Stimulated activated CD4-positive, alpha-beta T cell treated with anti-CD3 and anti-CD28 coated beads, Interleukin-1b, Interleukin-23, amount 100 ng/mL, for 4 hours (primary cell): ENCODE measurements at places on chromosomes 5 and 9.

DNA sequence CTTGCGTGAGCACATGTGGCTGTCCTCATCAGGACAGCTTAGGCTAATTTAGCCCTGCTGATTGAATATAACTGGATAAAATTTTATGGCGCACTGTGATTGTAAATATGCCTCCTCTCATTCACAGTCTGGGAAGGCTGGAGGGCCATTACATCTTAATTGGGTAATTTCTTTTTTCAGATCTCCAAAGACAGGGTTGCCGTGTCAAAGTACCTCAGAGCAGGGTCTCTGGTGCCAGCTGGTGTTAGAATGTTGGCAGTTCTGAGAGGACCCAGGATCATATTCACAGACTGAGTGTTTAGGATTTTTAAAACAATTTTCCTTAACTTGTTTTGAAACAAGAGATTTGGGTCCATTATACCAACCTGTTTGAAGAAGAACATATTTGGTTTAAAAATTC, 455.7 kb upstream of the TLE4 start:
- no peak for DNase-seq

- DNase-seq, result no peak
Measured at GRCh38 chr5:37994729-37995128, 154.9 kb upstream of the GDNF start.

- no peak for DNase-seq
Measured at GRCh38 chr9:128340691-128341434, 536 bp downstream of the SLC27A4 start.

DNA sequence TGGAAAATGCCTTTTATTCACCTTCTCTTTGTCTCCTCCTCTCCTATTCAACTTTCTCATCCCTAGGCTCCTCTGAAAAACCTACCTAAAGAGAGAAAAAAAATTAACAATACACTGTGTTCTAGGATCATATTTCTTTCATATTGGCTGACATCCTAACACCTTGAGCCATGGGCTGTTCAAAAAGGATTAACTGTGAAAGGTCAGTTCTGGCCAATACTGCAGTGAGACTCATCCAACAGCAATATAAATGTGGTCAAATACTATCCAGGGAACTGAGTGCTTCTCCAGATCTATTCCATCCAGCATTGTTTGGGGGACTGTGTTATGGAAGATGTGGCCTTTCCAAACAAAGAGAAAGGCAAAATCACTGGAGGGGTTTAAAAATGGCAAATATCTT, 131.1 kb upstream of the MOCS2 start:
- DNase-seq, result no peak

- no peak for DNase-seq
Measured at GRCh38 chr9:88804254-88804596, 187.0 kb upstream of the S1PR3 start.

- no peak for DNase-seq
Measured at GRCh38 chr9:126984969-126985368, 70.4 kb downstream of the RALGPS1 start.

- DNase-seq, result no peak
Measured at GRCh38 chr5:93731987-93732386, 9.4 kb downstream of the POU5F2 start.

DNA sequence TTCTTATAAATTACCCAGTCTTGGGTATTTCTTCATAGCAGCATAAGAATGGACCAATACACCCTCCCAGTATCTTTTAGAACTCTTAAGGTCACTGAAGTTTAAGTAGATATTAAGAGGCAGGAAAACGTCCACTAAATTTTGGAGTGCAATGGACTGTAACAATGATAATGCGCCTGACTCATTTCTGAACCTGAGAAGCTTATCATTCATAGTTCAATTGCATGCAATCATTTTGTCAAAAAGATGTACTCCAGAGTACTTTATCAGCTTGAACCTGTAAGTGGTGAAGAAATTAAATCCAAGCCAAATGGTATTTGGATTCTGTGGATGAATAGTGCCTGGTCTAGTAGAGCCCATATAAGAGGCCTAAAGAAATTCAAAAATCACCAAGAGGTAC, 196.5 kb upstream of the CDH9 start:
- no peak for DNase-seq

- DNase-seq, result no peak
Measured at GRCh38 chr9:120696551-120697230, 17.6 kb downstream of the MEGF9 start.

DNA sequence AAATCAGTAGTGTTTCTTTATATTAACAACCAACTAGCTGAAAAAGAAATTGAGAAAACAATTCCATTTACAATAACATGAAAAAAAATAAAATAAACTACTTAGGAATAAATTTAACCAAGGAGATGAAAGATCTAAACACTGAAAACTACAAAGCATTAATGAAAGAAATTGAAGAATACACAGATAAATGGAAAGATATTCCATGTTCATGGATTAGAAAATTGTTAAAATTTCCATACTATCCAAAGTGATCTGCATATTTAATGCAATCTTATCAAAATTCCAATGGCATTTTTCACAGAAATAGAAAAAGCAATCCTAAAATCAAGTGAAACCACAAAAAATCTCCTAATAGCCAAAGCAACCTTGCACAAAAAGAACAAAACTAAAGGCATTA, 320.2 kb upstream of the GRAMD2B start:
- DNase-seq, result no peak

DNA sequence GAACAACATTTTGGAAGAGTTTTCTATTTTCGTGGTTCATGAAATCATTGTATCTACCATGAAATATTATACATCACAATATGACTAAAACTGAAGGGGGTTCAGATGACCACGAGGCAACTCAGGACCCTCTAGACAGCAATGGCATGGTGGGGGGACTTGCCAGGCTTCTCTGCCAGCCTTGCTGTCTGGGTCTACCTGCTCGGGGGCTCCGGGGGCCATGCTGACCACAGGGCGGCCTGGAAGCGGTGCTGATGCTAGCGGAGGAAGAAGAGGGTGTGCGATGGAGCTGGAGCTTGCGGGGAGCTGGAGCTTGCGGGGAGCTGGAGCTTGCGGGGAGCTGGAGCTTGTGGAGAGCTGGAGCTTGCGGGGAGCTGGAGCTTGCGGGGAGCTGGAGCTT, 89.2 kb upstream of the IRX4 start:
- DNase-seq, result no peak

- DNase-seq, result no peak
Measured at GRCh38 chr5:111830333-111830732, 73.3 kb upstream of the NREP start.

DNA sequence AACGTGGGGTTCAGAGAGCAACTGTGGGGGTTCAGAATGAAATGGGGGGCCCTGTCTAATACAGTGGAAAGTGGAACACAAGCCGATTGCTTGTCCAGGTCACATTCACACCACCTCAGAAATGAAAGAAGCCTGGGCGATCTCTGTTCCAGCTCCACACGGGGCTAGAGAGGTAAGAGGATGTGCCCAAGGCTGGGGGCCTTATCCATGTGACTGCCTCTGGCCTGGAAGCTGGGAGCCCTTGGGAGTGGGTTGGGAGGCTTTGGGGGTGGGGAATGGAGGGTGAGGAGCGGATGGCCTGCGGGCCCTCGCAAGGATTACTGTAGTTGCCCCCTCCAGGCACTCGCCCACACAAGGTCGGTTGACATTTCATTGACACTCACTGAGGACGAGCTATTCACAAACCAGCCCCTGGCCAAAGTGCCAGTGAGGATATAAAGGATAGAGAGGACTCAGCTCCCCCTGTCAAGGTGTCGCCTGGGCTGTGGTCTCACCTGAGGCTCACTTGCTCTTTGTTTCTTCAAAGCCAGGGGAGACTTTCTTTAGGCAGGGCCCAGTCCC, 86.7 kb downstream of the LIFR start:
- no peak for DNase-seq

- DNase-seq, result no peak
Measured at GRCh38 chr5:134583766-134584165, 48.9 kb downstream of the SAR1B start.

DNA sequence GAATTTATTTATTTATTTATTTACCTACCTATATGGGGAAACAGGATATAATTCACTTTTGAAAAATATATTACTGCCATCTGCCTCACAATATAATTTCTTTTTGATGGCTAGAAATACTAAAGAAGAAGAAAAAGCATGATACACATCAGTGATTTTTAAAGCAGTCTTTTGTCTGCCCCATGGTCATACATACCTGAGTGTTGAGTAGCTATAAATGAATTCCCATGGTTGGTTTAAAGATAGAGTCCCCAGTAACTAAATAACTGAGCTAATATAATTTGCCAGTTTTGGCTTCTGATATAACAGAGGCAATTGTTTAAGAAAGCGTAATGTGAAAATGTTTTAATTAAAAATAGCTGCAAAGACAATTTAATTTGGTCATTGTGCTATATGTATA, 447.8 kb downstream of the PDE4D start:
- no peak for DNase-seq

DNA sequence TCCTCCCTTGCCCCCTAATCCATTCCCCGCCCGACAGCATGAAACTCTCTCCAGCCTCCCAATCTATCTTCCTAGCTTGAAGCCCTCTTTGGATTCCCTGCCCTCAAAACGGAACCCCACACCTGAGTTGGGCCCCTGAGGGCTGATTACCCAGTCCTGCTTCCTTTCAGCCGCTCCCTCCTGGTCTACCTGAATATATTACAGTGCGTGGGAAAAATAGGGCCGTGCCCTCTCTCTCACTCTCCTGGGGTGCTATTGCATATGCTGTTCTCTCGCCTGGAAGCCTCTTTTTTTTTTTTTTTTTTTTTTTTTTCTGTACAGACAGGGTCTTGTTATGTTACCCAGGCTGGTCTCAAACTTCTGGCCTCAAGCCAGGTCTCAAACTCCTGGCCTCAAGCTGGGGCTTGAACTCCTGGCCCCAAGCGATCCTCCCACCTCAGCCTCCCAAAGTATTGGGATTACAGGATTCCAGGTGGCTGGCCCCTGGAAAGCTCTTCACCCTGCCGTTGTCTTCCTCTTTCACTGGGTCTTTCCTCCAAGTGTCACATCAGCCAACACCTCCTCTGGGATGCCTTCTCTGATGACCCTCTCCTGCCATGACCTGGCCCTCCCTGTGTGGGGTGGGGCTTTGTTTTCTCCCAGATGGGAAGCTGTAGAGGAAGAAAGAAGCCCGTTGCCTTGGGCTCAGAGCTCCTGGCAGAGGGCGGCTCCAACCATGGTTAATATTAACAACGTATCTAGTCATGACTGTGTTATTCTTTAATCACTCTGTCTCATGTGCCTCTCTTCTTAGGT, 8.2 kb downstream of the DNM1 start:
- no peak for DNase-seq

GRCh38 chr9:99103901-99104458, 933 bp upstream of the TGFBR1 start:
- DNase-seq, result no peak

DNA sequence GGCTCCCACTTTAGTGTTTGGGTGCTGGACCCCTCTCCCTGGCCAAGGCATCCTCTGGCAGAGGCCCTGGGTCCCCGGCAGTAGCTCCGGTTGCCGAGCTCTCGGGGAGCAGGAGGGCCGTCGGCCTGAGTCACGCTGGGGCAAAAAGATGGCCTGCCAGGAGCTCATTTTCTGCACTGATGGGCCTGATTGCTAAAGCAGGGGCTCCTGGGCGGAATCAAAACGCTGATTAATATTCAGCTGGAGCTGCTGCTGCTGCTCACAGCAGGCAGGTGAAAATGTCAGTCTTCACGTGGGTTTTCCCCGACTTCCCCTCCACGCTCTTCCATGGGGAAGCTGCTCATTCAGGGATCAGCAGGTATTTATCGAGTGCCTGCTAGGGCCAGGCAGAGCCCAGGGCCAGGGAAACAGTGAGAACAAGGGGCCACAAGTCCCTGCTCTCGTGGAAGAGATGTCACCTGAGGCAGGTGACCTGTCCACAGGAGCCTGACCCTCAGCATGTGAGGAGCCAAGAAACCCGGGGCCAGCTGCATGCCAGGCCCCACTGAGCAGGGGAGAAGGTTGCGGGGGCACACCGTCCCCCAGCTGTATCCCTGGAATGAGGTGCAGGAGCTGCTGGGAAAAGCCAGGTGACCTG, 22.1 kb downstream of the LAMC3 start:
- no peak for DNase-seq

GRCh38 chr5:176675676-176676360, 28.5 kb downstream of the TSPAN17 start:
- no peak for DNase-seq

DNA sequence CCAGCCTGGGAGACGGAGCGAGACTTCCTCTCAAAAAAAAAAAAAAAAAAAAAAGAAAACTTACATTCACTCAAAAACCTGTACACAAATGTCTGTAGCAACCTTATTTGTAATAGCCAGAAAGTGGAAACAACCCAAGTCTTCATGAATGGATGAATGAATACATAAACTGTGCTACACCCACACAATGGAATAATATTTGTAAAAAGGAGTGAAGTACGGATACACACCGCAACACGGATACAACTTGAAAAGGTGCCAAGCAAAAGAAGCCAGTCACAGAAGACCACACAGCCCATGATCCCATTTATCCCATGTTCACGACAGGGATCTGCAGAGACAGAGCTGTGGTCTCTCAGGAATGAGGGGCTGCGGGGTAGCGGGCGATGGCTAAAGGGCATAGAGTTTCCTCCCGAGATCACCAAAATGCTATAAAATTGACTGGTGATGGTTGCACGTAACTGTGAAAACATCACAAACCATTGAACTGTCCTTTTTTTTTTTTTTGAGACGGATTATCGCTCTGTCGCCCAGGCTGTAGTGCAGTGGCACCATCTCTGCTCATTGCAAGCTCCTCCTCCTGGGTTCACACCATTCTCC, 76.2 kb upstream of the COL5A1 start:
- no peak for DNase-seq

GRCh38 chr5:1380011-1380817, 35.3 kb upstream of the CLPTM1L start:
- peak; percentile 45 for DNase-seq

DNA sequence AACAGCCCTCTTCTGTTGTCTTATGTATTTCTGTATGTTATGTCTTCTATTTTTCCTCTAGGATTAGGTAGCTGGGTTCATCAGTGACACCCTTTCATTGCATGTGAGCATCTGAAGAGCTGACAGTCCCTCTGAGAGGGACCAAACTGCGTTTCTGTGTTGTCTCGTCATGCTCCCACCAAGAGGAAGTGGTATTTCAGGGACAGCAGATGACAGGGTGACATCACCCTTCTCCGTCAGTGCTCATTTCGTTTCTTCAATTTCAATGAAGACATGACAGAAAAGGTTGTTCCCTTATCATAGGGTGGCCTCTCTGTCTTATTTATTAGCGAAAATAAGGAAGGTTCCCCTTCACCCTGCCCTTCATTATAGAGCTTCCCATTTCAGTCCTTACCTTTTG, 225.9 kb upstream of the NR4A3 start:
- no peak for DNase-seq
